ENCODE measurements at places on chromosomes 2 and 18. TPM values are rescaled to one million over a fixed set of nuclear protein-coding genes. Genes with fewer than 3 reads are reported as not detected.

- no peak for DNase-seq
Measured at GRCh38 chr18:24189007-24189528, 50.2 kb downstream of the CABYR start.

The SLC23A3 gene
- polyA plus RNA-seq: 0.90 TPM

DNA sequence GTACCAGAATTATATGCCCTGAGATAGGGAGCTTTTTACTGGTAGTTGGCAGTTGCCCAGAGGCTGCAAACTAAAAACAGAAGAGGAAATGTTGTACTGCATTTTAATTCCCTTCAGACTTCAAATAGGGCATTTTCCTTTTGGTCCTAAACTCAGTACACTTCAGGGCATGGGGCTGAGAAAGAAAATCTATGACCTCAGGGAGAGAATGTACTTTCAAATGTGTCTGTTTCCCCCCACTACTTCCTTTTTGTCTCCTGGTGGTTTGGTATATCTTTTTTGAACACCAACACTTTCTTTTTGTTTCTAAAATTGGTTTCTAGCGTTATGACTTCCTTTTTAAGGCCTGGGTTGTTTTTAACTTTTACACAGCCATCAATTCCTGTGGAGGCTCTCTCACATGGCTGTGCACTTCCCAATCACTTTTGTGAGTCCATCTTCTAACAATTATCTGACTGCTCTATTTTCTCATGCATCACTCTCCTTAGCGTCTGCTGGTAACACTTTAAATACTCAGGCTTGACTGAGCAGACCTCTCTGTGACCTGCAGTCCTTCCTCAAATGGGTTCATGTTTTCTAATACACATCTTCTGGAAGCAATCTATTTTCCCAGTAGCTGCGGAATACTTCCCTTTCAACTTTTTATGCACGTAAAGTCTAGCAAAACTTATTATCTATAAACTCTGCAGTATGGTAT is 596.0 kb downstream of the LRP1B start:
- no peak for DNase-seq

The ATG16L1 gene
- 44.5 TPM for polyA plus RNA-seq

DNA sequence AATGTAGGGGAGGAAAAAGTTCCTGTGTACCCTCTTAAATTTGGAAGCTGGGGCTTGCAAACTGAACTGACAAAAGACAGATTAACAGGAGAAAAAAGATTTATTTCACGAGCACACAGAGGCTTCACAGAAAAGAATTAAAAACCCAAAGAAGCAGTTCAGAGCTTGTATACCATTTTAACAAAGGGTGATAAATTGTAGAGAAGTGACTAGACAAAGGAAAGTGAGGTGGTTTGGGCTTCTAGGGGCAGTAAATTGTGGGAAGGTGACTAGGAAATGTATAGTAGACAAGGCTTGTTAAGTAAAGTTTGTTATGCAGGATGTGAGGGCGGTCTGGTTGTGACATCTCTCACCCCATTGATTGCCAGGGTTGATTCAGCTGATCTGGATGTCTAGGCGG is 53.5 kb upstream of the ZDBF2 start:
- no peak for DNase-seq

DNA sequence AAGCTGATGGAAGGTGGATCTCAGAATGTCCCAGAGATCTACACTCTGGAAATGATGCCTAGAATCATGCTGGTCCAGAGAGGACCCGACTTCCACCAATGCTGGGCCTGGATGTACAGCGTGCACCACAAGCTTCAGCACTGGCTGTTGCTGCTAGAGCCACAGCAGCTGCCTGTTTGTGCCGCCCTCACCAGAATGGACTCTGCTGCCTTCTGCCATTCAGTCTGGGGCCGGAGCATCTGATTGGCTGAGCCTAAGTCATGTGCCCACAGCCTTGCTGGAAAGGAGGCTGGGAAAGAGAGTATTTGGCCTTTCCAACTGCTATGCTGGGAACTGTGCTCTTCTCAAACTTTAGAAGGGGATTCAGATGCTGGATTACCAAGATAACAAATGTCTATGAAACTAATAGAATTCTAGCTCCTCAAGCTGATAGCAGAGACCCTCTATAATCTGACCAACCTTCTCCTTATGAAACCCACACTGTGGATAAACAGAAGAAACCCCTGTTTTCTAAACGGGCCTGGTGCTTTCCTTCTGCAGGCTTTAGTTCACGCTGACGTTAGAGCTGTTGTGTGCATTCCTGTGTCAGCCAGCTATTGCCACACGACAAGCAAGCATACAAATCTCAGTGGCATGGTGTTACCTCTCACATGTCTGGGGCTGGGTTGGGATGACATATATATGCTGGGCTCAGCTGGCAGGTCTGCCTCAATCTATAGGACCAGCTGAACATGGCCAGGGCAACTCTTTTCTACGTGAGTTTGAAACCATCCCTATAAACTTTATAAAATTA is 4.1 kb upstream of the LOXHD1 start:
- peak; percentile 8 for DNase-seq

- no peak for DNase-seq
Measured at GRCh38 chr2:888211-888801, 62.3 kb upstream of the SNTG2 start.

GRCh38 chr2:15734674-15735483 is 143.2 kb downstream of the DDX1 start:
- DNase-seq: no peak

The MAB21L4 gene
- polyA plus RNA-seq: not detected

DNA sequence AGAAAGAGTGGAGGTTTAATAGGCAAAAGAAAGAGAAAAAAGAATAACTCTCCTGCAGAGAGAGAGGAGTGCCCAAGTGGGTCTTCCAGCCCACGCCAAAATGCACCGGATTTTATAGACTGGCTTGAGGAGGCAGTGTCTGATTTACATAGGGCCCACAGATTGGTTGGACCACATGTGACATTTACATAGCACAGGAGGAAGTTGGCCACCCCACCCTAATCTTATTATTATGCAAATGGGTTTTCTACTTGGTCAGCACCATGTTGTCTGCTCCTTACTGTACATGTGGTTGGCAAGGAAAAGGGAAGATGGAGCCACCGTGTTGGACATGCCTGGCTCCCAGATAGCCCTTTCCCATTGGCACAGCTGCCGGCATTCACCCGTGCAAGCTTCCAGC is 56.8 kb downstream of the SP110 start:
- no peak for DNase-seq

DNA sequence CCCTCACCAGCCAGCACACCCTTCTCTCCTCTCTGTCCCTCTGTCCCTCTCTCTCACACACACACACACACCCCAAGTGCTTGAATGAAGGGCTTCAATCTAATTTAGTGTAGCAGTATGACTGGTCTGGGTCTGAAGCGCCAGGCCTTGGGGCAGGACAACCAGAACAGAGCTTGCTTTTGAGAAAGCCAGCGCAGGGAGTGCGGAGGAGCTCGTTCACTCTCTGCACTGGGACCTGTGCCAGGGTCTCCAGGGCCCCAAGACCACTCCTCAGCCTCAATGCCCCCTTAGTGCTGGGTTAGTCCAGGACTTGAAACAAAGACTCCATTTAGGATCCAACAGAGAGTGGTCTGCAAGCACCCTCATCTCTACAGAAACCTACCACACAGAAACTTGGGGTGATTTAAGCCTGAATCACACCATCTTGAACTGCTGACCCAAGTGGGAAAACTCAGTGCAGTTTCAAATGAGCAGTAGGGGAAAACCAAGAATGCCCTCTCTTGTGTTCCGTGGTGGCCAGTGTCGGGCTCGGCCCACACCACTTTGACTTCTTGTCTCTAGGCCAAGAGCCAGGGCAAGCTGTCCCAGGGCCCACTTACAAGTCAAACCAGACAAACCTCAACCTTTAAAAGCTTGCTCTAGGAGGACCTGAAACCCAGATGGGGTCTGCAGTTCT is 66.6 kb upstream of the WIPF1 start:
- no peak for DNase-seq

DNA sequence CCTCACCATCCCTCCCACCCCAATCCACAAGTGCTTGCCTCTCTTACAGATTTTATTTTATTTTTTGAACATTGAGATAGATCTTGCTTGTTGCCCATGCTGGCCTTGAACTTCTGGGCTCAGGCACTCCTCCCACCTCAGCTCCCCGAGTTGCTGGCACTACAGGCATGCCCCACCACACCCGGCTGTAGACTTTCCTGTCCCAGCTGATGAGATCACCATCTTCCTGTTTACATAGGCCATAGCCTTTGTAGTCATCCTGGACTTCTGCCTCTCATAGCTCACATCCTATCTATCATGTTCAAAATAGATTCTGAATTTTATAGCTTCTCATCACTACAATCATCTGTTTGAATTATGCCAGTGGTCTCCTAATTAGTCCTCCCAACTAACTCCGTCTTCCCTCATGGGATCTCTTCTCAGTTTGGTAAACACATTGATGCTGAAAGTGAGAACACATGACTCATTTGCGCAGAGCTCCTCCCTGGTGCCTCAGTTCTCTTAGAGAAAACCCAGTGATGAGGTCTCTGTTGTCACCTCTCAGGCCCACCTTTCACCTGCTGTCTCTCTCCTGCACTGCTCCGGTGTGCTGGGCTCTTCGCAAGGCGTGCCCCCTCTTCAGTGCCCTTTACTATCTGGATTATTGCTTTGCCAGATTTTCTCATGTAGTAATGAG is 243.0 kb downstream of the ZNF407 start:
- DNase-seq: no peak

GRCh38 chr2:136384531-136385303 is 266.8 kb upstream of the CXCR4 start:
- DNase-seq: peak; percentile 33

- DNase-seq: no peak
Measured at GRCh38 chr2:43387092-43388062, 161.0 kb upstream of the ZFP36L2 start.

GRCh38 chr2:136067897-136068580 is 49.9 kb downstream of the CXCR4 start:
- no peak for DNase-seq

DNA sequence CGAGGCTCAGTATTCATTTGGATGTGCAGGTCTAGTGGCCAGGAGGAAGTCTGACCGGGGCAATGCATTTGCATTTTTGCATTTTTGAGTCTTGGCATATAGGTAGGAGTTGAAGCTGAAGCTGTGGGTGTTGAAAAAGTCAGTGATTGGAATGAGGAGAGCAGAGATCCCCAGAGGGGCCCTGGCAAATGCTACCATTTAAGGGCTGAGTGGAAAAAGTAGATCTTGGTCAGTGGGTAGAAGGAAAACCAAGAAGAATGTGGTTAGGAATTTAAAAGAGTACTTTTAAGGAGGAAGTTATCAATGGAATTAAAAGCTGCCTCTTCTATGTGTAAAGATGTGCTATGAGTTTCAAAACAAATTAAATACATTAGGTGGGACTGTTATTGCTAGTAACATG is 143.0 kb downstream of the ZEB2 start:
- no peak for DNase-seq

DNA sequence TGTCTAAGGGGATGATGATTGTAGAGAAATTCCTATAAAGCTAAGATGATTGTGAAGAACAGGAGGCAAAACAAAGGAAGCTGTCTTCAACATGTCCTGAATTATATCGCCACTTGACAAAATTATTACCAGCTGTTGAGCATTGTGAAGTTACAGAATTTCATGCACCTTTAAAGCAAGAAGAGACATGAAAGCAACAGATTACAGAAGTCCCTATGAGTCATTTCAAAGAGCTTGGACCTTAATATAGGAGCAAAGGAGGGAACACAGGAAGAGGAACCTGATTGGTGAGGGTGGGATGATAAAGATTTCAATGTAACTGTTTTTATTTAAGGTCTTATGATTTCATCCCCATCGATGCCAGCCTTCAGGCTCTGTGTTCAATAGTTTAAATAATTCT is 526.9 kb upstream of the HNMT start:
- no peak for DNase-seq

DNA sequence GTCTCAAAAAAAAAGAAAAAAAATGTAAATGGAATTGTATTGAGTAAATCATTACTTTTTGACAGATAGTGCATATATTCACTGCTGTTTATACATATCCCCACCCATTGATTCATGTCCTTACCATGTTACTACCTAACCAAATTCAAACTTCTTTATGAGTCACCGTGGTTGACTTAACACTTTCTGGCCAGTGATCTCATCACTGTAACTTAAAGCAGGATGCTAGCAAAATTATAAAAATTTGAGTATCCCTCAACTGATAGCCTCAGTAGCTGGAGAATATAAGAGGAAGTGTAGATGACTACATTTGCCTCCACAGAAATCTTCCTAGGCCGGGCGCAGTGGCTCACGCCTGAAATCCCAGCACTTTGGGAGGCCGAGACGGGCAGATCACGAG is 13.4 kb downstream of the CNOT9 start:
- DNase-seq: no peak

The DSG4 gene
- polyA plus RNA-seq: not detected

The TTC32 gene
- 22.4 TPM for polyA plus RNA-seq

- no peak for DNase-seq
Measured at GRCh38 chr2:26471289-26471688, 6.6 kb downstream of the OTOF start.

GRCh38 chr2:10564876-10565445 is 116.8 kb upstream of the ODC1 start:
- DNase-seq: no peak

DNA sequence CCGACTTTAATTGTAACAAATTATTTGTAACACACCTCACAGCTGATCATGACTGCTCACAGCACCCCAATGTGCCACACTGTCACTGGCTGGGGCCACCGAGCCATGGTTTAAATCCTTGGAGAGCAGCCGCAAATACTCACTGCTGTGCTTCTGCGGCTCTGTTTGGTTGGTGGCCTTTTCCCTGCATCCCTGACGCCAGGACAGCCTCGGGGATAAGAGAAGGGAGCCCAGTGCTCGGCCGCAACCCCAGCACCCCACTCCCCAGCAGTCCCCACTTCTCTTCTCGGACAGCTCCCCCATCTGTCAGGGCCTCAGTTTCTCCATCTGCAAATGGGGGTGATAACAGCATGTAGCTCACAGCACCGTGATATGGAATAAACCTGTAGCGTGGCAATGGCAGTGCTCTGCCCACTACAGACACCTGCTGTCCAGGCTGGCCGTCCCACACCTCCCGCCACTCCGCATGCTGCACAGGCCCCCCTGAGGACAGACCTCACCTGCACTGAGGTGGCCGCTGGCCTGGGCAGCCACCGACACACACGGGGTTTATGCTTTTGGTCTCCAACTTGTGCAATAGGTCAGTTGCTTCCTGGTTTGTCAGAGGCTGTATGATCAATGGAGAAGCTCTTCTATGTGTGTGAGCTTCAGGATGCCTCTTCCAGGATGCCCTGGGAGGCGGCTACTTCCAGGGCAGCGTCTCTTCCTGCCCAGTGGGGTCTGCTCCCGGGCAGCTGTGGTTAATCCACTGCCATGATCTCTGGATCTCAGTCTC is 87.1 kb downstream of the NDUFA10 start:
- no peak for DNase-seq

Data from A549 (cell line).